Right lobe of liver (tissue), 6 donors: ENCODE measurements at places on chromosomes 4 and X.

DNA sequence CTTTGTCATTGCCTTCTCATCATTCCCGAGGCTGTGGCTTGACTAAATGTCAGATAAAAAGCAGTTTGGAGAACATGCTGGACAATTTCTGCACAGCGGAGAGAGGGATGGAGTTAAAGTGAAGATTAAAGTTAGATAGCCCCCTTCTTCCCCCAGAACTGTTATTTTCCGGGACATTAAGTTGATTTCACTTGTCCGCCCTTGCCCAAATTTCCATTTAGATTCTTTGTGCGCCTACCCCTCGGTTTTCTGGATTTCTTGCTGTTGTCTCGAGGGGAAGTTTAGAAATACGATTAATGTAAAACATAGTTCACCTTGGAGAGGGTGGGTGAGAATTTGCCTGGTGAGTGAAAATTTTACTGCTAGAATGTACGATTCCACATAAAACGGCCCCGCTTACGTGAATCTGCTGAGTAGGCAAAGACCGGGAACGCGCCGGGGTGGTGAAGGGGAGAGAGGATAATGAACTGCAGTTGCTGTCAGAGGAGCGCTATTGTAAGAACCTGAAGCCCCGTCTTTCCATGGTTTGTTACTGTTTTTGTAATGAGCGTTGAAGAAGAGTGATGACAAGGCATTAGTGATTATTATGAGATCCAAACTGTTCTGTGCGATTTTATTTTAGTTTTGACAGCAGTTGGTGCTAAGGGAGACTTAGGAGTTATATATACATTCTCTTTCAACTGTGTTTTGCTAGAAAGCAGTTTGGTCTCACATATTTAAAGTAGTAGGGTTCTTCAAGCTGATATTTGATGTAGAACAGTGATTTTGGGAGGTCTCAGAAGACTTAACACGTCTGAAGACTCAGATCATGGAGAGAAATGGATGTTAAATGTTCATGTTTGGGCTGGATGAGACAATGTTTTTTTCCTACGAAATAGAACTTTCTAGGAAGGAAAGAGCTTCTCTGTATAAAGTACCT lies 73.0 kb downstream of the AFF1 start:
- H3K36me3 ChIP-seq: no peaks in the 10 kb centered on the region
- H3K27ac ChIP-seq: peak overlapping the region; percentile 97
- H3K27me3 ChIP-seq: no peaks in the 10 kb centered on the region
- H3K4me1 ChIP-seq: peaks cover 46% of the 10 kb centered on the region
- peak overlapping the region; percentile 72 for H3K4me3 ChIP-seq

DNA sequence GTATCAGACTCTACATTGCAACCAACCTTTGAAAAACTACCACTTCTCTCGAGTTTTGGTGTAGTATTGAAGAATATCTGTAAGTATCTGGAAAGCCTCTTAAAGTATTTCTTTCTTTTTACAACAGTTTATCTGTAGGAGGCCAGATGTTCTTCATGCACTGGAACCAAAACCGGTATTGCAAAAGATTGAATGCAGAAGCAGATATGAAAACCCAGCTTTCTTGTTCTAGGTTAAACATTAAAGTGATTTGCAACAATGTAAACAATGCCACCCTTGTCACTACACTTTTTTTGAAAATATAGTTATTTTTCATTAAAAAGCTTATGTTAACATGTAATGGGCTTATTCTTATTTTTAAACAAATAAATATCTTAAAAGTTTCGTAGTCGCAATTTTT lies 27.2 kb downstream of the PLS3 start:
- DNase-seq: no peak
- no peaks in the 10 kb centered on the region for H3K36me3 ChIP-seq
- no peaks in the 10 kb centered on the region for H3K4me1 ChIP-seq
- no peak overlapping the region for H3K4me3 ChIP-seq
- peaks cover 7% of the 10 kb centered on the region for H3K27me3 ChIP-seq

DNA sequence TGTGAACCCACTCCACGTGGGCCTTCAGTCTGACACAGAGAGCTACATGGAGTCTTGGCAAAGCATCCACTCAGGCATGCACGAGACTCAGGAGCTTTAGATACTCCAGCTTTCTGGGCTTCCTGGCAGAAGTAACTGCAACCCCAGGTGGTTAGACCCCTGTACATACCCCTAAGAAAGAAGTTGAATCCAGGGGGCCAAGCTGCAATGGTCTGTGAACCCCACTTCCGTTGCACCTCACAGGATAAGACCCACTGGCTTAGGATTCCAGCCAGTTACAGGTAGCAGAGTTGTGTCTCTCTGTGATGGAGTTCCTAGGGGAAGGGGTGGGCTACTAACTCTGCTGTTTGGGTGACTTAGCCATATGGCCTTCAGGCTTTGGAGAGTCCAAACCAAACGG lies 21.4 kb upstream of the FAAH2 start:
- no peak overlapping the region for H3K27ac ChIP-seq
- no peaks in the 10 kb centered on the region for H3K36me3 ChIP-seq
- no peak for DNase-seq
- H3K4me3 ChIP-seq: no peak overlapping the region
- no peaks in the 10 kb centered on the region for H3K27me3 ChIP-seq

DNA sequence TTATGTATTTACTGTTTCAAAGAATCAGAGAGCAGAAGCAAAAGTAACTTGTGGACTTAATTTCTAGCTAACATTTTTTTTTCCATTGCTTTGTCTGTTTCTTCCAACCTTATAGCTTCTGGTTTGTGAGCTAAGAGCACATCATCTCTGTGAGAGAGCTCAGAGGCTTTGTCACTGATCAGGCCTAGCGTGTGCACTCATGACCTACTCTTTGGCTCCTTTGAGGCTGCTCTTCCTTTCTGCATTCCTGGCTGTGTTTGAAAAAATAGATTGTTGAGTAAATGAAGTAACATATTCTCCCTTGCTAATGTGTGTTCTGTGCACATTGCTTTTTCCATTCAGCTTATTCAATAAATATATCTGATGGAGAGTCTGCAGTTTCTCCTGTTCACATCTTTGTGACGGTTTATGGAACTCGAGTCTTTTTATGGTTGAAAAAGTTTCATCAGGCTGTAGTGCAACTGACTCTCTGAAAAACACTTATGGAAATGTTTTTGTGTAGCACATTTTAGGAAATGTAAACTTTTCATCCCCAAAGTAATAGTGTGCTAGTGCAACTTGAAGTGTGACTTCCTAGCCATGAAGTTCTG lies 133.0 kb downstream of the RAPGEF2 start:
- no peaks in the 10 kb centered on the region for H3K27me3 ChIP-seq
- no peak overlapping the region for H3K27ac ChIP-seq
- no peaks in the 10 kb centered on the region for H3K4me1 ChIP-seq
- H3K4me3 ChIP-seq: no peak overlapping the region
- H3K36me3 ChIP-seq: no peaks in the 10 kb centered on the region

DNA sequence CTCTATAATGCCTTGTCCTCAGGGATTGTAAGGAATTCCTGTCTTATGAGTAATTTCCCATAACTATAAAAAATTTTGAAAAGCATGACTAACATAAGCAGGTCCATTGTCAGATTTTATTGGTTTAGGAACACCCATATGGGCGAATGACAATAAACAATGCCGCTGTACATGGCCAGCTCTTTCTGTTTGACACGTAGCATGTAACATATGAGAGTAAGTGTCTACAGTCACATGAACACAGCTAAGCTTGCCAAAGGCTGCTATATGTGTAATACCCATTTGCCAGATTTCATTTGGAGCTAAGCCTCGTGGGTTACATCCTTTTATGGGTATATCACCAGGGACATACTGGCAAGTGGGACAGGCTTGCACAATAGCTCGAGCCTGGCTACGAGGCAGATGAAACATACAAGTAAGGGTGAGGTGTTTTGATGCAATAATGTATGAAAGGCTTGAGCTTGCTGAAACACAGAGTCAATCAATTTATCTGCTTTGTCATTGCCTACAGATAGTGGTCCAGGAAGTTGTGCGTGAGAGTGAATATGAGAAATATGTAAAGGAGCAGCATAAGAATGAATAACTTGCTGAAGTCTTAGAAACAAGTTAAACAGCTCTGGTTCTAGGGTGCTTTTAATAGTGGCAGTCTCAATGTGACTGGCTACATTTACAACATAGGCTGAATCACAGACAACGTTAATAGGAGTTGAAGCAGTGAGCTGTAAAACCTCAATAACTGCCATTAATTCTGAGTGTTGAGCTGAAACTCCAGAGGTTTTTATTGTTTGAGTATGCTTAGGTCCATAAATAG lies 67.4 kb upstream of the UGT2B10 start:
- DNase-seq: peak; percentile 41
- no peak overlapping the region for H3K4me3 ChIP-seq
- H3K36me3 ChIP-seq: no peaks in the 10 kb centered on the region
- no peak overlapping the region for H3K27ac ChIP-seq
- peaks cover 26% of the 10 kb centered on the region for H3K4me1 ChIP-seq

DNA sequence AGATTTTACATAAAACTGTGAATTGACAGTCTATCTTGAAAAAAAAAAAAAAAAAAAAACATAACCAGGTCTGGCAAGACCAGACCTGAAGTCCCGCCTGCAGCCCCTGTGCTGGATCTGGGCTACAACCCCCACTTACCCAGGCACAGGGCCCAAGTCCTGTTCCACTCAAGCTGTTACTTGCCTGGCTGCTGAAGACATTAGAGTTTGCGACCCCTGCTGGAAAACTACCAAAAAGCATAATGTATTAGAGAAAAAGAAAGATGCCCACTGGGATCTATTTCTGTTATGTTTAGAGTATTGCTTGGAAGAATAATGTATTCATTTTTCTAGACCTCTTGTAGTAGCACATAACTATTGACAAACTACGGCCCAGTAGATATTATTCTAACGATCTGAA lies 4.7 kb downstream of the HS3ST1 start:
- H3K4me3 ChIP-seq: no peak overlapping the region
- H3K4me1 ChIP-seq: peaks cover 5% of the 10 kb centered on the region
- H3K36me3 ChIP-seq: no peaks in the 10 kb centered on the region
- DNase-seq: no peak

- H3K27ac ChIP-seq: no peak overlapping the region
- no peaks in the 10 kb centered on the region for H3K4me1 ChIP-seq
- no peaks in the 10 kb centered on the region for H3K36me3 ChIP-seq
- DNase-seq: no peak
- no peaks in the 10 kb centered on the region for H3K27me3 ChIP-seq
Measured at GRCh38 chr4:117874216-117874615, 160.1 kb upstream of the NDST3 start.

DNA sequence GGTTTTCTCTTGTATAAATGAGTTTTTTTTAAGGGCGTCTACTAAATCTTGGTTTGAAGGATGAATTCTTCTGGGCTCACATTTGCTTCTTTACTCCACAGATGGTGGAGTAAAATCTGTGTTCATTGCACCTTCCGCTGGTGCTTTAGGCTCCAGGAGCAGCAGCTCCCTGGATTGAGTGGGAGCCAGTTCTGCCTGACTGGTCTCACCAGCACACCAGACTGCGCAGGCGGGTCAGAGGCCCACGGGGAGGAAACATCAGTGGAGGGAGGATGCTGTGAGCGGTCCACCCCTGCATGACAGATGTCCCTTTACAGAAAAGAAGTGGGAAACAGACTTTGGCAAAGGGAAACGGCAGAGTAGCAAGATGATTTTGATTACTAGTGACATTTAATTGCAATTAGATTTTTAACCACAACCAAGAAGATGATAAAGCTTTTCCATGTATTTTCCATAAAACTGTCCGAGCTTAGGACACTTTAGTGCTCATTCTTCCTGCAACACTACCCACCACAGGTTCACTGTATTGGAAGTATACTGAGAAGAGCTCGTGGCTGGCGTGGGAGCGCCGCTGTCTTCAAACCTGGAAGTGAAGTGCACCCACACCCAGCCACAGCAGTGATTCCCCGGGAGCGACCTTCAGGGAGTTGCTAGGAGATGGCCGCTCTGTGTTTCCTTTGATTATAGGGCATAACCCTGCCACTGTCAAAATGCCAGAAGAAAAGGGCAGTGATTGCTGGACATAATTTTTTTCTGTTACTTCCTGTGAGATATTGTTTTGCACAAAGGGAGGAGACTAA lies 95.2 kb downstream of the SORBS2 start:
- no peak overlapping the region for H3K4me3 ChIP-seq
- DNase-seq: no peak
- H3K27me3 ChIP-seq: no peaks in the 10 kb centered on the region
- no peaks in the 10 kb centered on the region for H3K36me3 ChIP-seq

DNA sequence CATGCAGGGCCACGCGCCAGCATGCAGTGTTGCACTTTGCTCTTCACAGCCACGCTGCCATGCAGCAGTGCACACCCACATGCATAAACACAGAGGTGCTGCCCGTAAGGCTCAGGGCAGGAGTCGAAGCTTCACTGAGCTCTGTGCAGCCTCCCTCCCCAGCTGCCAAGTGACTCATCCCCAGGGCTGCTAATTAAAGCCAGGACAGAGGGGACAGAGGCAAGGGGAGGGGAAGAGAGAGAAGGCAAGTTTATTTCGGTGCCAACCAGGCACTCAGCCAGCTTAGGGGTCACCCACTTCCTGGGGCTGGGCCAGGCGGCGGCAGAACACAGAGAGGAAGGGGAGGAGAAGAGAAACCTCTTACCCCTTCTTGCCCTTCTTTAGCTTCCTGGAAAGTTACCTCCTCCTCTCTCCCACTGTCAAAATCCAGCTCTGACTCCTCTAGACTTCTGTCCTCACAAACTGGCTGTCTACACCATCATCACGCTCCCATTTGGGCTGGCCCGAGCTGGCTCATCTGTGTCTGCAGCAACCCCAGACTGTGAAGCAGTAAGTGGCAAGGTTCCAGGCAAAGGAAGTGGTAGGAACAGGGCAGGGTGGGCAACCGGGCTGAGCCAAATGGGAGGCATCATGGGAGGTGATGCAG lies 6.2 kb upstream of the IQSEC2 start:
- no peak overlapping the region for H3K4me3 ChIP-seq
- H3K36me3 ChIP-seq: no peaks in the 10 kb centered on the region
- H3K4me1 ChIP-seq: no peaks in the 10 kb centered on the region
- H3K27ac ChIP-seq: no peak overlapping the region

DNA sequence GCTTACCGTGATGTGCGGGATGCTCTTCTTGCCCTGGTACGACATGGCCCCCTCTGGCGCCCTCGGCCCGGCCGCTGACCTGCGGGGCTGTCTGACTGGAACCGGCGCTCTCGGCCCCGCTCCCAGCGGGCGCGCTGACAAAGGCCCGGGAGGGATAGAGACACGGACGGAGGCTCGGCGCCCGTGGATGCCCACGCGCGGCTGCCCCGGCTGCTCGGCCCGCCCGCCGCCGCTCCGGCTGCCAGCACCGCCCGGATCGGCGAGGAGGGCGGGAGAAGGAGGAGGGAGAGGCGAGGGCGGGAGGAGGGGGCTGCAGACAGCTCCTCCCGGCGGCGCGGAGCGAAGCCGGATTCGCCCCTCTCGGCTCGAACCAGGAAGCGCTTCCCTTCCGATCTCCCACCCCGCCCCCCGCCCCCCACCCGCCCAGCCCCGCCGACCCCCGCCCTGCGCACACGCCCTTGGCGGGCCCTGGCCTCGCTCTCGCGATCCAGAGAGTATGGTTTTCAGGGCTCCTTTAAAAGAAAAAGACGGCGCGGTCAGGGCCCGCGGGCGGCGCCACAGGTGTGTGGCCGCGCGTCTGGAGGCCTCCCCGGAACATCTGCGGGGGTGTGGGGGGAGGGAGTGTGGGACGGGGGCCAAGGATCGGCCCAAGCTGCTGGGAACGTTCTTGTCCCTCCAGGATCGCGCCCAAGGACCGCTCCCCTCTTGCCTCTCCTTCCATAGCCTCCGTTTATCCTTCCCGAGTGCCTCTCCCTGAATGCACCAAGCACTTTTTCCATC lies 4.5 kb downstream of the CRMP1 start:
- H3K4me1 ChIP-seq: no peaks in the 10 kb centered on the region
- no peak for DNase-seq
- H3K27me3 ChIP-seq: peaks cover 22% of the 10 kb centered on the region
- H3K36me3 ChIP-seq: no peaks in the 10 kb centered on the region

- no peak for DNase-seq
- peaks cover 13% of the 10 kb centered on the region for H3K27me3 ChIP-seq
- peaks cover 7% of the 10 kb centered on the region for H3K4me1 ChIP-seq
- H3K36me3 ChIP-seq: no peaks in the 10 kb centered on the region
Measured at GRCh38 chrX:11666164-11666563, 444 bp upstream of the ARHGAP6 start.
